ENCODE measurements at places on chromosomes 11 and 22. TPM values are rescaled to one million over a fixed set of nuclear protein-coding genes. Genes with fewer than 3 reads are reported as not detected.

GRCh38 chr11:73185680-73186293, 32.3 kb upstream of the P2RY2 start:
- no peak for DNase-seq

DNA sequence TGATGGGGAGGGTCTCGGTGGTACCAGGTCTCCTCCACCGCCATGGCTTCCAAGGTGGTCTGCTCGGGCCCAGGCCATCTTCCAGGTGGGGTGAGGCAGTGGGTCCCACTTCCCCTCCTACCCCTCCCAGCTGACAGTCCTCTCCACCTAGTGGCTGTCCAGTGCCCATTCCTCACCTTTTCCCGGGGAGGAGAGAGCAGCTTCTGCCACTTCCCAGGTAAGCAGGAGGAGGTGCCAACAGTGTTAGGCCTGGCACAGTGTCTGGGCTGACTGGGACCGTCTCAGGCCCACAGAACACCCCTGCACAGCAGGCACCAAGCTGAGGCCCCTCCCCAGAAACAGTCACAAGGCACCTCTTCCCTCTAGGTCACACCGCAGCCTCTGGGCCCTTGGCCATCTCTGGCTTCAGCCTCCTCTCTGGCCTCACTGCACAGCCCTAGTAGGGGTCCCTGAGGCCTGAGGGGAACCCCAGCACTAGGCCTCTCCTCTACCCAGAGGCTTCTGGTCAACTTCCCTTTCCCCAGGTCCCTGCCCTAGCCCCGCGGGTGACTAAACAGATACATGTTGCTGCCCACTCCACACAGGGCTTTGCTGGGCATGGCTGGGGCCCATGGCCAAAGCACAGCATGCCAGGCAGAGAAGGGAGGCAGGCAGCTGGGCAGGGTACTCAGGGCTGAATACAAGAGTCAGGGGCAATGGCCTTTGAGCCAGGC, 2.3 kb upstream of the ANKRD13D start:
- peak; percentile 83 for DNase-seq

GRCh38 chr22:44943701-44944324, 66.0 kb downstream of the PHF21B start:
- DNase-seq, result no peak

DNA sequence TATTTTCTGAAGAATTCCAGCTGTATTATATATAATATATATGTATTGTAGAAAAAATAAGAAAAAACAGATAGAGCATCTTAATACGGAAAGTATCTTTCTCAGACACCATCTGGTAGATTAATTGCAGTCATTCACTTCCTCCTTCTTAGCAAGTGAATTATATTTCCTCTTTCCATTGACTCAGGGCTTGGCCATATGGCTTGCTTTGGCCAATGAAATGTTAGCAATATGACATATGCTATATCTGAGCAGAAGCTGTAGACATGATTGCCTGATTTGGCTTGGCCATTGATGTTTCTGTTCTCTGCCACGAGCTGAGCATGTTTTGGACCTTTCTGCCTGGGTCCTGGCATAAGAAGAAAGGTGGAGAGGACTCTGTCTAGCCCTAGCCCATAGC, 34.4 kb upstream of the ZBED5 start:
- DNase-seq, result no peak

DNA sequence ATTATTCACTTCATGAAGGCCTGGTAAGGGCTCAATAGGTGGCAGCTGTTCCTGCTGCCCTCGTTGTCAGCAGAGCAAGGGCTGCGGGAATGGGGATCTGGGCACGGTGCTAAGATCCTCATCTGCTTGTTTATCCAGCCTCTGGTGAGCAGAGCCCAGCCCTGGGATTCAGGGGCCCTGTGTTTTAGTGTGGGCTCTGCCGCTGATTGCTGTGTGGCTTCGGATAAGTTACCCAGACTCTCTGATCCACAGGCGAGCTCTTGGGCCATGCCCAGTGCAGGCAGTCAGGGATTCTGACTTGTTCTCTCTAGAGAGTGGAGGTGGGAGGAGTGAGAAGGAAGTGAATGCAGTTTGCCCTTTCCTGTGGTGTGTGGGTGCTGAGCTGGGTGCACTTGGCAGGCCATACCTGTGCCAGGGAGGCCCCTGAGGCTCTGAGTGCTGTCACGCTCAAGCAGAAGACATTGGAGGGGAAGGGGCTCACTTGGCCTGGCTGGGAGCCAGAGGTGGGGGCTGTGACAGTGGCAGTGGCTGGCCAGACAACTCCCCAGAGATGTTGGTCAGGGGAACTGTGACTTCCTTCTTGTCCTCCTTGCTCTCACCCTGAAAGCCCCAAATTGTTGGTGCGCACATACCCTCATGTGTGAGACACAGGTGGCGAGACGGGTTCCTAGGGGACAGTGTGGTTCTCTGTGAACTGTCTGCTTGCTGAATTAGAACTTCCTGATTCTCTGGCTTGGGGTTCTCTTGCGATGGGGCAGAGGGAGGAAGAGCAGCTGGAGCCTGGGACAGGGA, 43.7 kb downstream of the CD82 start:
- DNase-seq, result no peak

DNA sequence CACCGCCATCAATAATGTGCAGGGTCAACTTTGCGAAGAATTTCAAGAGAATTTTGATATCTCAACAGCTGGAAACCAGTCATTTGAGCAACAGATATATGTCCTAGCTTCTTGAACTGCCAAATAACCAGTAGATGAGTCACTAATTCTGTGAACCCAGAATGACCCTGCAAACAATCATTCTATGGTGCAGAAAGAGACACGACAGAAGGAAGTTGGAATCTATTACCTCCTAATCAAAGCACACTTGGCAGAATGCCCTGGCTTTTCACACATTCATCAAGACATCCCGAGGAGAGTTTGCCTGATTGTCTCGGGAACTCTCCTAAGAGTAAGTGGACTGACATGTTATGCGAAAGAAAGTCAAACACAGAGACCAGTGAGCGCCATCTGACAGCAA, 621.1 kb downstream of the OPCML start:
- DNase-seq, result no peak

GRCh38 chr11:69425895-69426544, 55.4 kb upstream of the LINC01488 start:
- DNase-seq, result peak; percentile 38

DNA sequence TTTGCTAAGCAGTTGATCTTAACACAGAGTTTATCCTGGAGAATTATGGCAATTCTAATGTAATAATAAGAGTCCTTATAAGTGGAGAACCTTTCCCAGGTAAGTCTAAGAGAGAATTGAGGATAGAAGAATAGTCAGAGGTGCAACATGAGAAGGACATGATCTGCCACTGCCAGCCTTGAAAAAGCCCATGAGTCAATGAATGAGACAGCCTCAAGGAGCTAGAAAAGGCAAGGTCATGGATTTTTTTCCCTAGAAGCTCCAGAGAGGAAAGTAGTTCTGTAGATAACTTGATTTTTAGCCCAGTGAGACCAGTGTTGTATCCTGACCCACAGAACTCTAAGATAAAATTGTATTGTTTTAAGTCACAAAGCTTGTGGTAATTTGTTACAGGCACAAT, 16.9 kb downstream of the MS4A6A start:
- DNase-seq, result no peak

- no peak for DNase-seq
These were observed 16.9 kb downstream of the C11orf86 start for GRCh38 chr11:66992041-66992440.

GRCh38 chr22:40718250-40719204, 39.2 kb downstream of the MCHR1 start:
- no peak for DNase-seq

DNA sequence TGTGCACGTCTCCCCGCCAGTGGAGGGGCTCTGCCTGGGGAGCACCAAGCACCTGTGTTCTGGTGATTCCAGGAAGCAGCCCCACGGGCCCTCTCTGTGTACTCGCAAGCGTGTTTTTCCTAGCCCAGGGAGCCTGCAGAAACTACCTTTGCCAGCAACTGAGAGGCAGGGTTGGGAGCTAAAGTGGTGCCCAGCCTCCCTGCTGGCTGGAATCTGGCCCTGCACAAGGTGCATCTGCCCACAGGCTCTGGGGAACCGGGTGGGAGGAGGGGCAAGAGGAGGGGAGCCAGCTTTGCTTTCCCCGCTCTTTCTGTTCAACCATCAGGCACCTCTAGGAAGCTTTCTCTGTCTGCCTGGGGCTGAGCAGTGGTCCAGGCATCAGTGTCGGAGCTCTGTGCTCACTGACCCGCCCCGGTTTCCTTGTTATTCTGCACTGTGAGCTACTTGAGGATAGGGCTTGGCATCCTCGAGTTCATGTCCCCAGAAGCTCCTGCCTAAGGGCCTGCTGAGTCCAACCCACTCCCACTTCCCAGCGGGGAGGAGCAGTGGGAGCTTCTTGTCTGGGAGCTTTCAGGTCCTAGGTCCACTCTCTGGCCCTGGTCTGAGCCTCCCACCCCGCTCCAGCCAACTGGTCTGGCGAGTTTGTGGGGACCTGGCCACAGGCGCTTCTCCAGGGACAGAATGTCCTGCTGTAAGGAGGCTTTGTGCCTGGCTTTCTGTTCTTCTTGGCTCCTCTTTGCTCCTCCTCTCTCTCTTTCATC, 14.9 kb downstream of the DAGLA start:
- DNase-seq, result no peak

DNA sequence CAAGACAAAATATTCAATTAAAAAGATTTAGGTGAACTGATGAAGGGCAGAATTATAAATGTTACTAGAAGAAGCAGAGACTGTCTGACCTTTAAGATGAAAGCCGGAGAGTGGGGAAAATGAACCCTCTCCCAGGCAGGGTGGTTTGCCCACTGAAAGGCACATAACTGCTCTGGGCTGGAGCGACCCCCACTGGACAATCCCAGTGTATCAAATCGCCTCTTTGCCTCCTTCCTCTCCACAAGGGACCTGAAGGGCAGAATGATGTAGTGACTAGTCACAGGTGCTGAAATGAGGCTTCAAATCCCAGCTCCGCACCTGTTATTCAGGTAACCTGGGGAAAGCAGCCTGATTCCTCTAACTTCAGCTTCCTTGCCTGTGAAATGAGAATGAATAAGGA, 69.0 kb downstream of the EFCAB6 start:
- DNase-seq, result no peak

DNA sequence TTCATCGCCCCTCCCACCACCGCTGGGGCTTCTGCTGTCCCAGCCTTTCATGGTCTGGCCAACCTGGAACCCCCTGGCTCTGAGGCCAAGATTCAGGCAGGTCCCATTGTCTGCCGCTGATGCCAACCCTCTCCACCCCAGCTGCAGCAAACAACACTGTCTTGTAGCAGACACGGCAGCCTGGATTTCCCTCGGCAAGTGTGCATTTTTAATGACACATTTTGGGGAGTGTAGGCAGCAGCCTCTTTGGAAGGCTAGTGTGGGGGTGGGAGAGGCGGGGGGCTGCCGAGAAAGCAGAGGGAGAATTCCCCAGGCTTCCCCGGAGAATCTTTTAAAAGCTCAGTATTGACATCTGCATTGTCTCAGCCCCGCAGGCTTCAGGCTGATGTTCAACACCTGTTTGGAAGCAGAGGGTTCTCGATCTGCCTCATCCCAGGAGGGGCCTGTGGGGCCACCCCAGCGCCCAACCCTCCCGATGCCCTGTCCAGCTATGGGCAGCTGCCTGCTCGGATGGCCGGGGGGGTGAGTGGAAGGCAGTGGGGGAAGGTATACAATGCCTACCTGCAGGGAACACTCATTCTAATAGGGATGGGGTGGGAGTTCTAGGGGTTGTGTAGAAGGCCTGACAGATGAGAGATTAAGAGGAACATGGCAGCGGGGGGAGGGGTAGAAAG, 41.5 kb downstream of the NECTIN1 start:
- DNase-seq, result no peak

GRCh38 chr11:75389276-75389605, 10.1 kb upstream of the RPS3 start:
- DNase-seq, result no peak

DNA sequence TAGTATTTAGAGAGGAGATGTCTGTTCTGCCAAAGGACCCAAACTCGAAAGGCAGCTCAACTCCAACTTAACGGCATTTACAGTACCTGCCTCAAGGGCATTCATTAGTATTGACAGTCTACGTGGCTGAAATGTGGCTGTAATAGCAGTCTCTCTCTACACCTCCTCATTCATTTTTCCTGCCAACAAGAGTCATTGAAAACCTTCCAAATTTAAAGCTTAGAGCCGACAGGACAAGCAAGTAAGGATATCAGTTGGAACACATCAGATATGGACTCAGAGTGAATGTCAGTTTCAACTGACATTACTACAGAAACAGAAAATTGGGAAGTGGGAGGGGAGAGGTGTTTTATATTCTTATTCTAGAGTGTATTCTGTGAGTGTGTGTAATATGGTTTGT, 253.1 kb downstream of the CADM1 start:
- DNase-seq, result no peak

DNA sequence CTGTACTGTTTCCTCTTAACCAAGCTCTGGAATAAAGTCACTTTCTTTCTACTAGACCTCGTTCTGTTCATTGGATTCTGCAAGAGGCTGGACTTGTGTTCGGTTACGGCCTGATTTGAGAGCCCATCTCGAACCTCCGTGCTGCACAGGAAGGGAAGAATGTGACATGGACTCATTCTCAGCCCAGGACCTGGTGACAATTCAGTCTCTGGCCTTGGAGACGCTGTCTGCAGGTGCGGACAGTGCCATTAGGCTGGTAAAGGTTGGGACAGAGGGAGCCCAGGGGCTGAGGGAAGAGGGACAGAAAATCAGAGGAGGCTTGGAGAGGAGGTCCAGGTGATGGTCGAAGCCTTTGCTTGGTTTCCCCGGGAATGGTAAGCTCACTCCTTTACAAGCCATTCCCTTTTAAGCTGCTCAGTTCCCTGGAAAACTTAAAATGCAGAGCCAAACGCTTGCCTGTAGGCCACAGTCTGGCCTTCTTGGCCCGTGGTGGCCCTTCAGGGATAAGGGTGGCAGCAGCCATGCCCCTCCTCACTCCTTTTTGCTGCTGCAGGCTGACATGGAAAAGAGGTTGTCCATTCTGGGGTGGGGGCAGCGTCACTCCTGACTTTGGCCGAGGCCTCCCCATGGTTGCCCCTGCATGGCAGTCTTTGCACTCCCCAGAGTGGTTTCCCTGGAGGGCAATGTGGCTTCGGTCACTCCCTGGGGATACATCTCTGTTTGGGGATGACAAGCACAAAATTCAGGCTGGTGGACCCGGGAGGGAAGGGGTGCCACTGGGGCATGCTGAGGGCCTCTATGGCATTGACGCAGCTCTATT, 52.3 kb downstream of the SHISAL1 start:
- peak; percentile 69 for DNase-seq

The C11orf87 gene
- total RNA-seq, result not detected

The SMDT1 gene
- 67.2 TPM for total RNA-seq

The PDE2A gene
- 38.8 TPM for total RNA-seq

The CBX6 gene
- total RNA-seq, result 105 TPM

The SLC17A6 gene
- total RNA-seq, result not detected

The ROBO4 gene
- 23.4 TPM for total RNA-seq

The MS4A3 gene
- total RNA-seq, result not detected

The PYGM gene
- total RNA-seq, result 43.2 TPM

The RSF1 gene
- 54.9 TPM for total RNA-seq

The TMEM258 gene
- 84.7 TPM for total RNA-seq

The PATE2 gene
- total RNA-seq, result 0.79 TPM

The TNKS1BP1 gene
- 175 TPM for total RNA-seq

The IL18 gene
- total RNA-seq, result 11.3 TPM
